ENCODE measurements at places on chromosomes 2 and 18.

DNA sequence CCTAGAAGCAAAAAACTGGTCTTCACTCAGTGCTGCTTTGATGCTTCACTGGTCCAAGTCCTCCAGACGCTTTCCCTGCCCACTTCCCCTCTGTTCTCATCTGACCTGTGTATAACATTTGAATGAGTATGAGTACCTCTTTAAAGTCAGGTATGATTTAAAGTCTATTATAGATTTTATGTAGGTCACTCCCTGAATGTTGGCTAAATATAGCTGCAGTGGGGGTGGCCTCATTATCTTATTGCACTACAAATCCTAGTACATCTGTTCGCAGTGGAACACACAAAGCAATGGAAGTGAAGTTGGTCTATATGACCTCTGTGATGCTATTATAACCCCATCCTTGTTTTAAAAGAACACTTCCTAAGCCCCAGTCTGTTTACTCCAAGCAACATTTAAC lies 33.2 kb downstream of the ARHGEF33 start:
- H3K27ac ChIP-seq, result no peak overlapping the region
- no peaks in the 10 kb centered on the region for H3K36me3 ChIP-seq
- no peak overlapping the region for H3K4me3 ChIP-seq
- DNase-seq, result no peak

GRCh38 chr2:98803405-98804264 lies 72.7 kb upstream of the MGAT4A start:
- no peak for DNase-seq
- H3K27me3 ChIP-seq, result peaks cover 3% of the 10 kb centered on the region
- peaks cover 12% of the 10 kb centered on the region for H3K4me1 ChIP-seq
- H3K4me3 ChIP-seq, result no peak overlapping the region
- no peaks in the 10 kb centered on the region for H3K36me3 ChIP-seq
- no peak overlapping the region for H3K27ac ChIP-seq

- H3K36me3 ChIP-seq, result no peaks in the 10 kb centered on the region
- no peak overlapping the region for H3K4me3 ChIP-seq
- DNase-seq, result no peak
- peaks cover 27% of the 10 kb centered on the region for H3K27me3 ChIP-seq
- no peak overlapping the region for H3K27ac ChIP-seq
Observed at GRCh38 chr2:223599640-223600380, 2.4 kb downstream of the SCG2 start.

DNA sequence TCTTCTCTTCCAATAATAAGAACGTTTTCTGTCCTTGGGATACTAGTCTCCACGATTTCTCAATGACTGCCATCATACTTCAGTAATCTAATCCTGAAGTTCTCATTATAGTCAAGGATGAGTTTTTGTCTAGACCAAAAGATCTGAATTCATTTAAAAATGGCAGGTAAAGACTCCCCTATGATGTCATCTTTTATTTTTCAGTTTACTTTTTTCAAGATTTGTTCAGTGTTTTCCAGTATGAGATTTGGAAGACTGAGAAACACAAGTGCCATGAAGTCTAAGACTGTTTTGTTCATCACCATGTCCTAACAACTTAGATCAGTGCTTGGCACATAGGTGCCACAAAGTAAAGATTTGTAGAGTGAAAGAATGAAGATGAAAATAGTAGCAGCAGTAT lies 35.8 kb upstream of the PPP4R3B start:
- no peak overlapping the region for H3K4me3 ChIP-seq
- H3K27me3 ChIP-seq, result no peaks in the 10 kb centered on the region
- no peak overlapping the region for H3K27ac ChIP-seq
- H3K36me3 ChIP-seq, result peaks cover 35% of the 10 kb centered on the region
- no peaks in the 10 kb centered on the region for H3K4me1 ChIP-seq

DNA sequence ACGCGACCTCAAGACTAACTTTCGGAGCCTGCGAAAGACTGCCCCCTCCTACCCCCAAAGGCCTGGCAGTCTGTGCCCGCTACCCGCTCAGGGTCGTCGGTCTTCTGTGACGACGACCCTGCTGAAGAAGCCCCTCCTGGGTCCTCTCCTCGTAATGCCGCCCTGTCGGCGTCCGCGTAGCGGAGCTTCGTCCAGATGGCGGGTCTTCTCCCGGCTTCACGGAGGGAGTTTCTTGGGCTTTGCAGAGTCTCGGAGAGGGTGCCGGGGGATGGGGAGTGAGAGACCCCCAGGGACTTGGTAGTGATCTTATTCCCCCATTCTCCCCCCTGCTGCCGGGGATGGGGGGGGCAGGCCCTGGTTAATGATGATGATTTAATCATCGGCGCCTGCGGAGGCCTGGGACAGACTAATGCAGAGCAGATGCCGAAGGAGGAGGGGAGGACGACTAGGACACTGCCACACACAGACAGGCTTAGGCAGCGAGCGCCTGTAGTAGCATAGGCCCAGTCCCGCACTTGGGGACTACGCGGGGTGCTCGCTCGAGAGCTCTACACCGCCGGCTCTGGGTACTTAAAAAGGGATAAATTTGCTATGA lies 528 bp upstream of the PCGF1 start:
- DNase-seq, result peak; percentile 66
- H3K36me3 ChIP-seq, result peaks cover 16% of the 10 kb centered on the region
- H3K27me3 ChIP-seq, result peaks cover 63% of the 10 kb centered on the region
- peak overlapping the region; percentile 96 for H3K4me3 ChIP-seq
- peaks cover 29% of the 10 kb centered on the region for H3K4me1 ChIP-seq

GRCh38 chr2:30266051-30266621 lies 34.8 kb downstream of the LBH start:
- no peak overlapping the region for H3K27ac ChIP-seq
- H3K36me3 ChIP-seq, result peaks cover under 1% of the 10 kb centered on the region
- H3K4me1 ChIP-seq, result no peaks in the 10 kb centered on the region
- H3K27me3 ChIP-seq, result no peaks in the 10 kb centered on the region
- H3K4me3 ChIP-seq, result no peak overlapping the region

- DNase-seq, result no peak
- H3K27ac ChIP-seq, result peak overlapping the region; percentile 79
- H3K27me3 ChIP-seq, result no peaks in the 10 kb centered on the region
Observed at GRCh38 chr2:3585261-3586109, 9.4 kb upstream of the COLEC11 start.

DNA sequence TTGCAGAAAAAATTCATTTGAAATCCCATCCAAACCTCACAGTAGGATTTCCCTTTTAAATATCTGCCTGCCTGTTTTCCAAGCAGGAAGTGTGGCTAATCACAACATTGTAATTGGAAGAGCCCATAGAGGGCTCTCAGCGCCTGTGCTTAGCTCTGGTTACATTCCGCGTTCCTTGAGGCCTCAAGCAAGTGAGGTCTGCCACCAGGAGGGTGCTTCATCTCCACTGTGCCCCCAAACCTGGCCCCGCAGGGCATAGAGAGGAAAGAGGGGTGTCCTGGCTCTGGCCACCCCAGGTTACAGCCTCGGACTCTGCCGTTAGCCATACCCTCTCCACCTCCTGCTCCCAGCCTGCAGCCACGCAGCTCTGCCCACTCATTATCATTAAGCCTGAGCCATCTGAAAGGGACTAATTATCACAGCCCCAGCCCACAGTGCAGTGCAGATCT lies 214.8 kb downstream of the SP3 start:
- no peaks in the 10 kb centered on the region for H3K27me3 ChIP-seq
- H3K4me3 ChIP-seq, result no peak overlapping the region
- H3K4me1 ChIP-seq, result peaks cover 22% of the 10 kb centered on the region
- DNase-seq, result no peak

- DNase-seq, result no peak
- H3K4me1 ChIP-seq, result no peaks in the 10 kb centered on the region
- no peak overlapping the region for H3K27ac ChIP-seq
- no peaks in the 10 kb centered on the region for H3K27me3 ChIP-seq
Observed at GRCh38 chr18:49901862-49902340, 88.6 kb upstream of the ACAA2 start.

GRCh38 chr2:23513872-23514793 lies 129.2 kb downstream of the KLHL29 start:
- H3K27me3 ChIP-seq, result peaks cover 10% of the 10 kb centered on the region
- H3K4me1 ChIP-seq, result peaks cover 32% of the 10 kb centered on the region
- H3K4me3 ChIP-seq, result no peak overlapping the region

DNA sequence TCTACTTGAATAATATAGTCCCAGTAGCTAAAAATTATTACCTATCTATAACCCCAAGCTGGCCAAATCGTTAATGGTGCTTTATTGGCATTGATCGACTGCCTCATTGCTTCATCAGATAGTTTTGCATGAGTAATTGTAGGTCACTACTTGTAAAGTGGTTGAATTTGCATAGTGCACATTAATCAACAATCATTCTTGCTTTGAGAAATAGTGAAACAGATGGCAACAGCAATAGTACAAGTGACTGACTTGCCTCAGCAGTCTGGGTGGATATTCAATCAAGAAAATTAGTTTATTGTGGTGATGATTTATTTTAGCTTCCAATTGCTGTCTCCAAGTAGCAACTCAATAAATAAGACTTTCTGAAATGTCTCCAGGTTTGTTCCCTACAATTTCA lies 117.8 kb upstream of the NRXN1 start:
- H3K27me3 ChIP-seq, result no peaks in the 10 kb centered on the region
- no peaks in the 10 kb centered on the region for H3K36me3 ChIP-seq
- H3K4me1 ChIP-seq, result no peaks in the 10 kb centered on the region
- H3K27ac ChIP-seq, result no peak overlapping the region

DNA sequence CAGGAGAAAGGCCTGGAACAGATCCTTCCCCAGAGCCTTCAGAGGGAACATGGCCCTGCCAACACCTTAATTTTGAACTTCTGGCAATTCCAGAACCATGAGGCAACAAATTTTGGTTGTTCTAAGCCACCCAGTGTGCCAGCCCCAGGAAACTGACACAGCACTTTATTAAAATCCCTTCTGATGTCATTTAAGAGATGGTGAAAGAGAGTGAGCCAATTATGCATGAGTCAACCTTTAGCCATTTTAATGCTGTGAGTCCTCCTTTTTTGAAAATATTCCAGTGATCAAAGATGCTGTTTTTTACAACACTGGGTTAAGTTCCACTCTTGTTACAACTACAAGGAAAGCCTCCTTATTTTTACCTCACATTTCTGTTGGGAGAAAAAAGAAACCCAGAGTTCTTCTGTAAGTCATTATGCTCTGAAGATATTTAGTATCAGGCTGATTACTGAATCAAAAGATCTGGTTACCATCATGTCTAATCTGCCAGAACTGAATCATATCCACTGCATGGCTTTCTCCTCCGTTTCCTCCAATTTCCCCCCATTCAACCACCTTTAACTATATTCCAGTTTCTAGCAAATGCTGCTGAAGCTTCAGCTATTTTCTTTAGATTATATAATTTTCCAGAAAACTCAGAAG lies 235.4 kb downstream of the TXNL1 start:
- H3K36me3 ChIP-seq, result no peaks in the 10 kb centered on the region
- H3K27me3 ChIP-seq, result no peaks in the 10 kb centered on the region
- no peak overlapping the region for H3K27ac ChIP-seq
- DNase-seq, result no peak
- H3K4me3 ChIP-seq, result no peak overlapping the region

- no peaks in the 10 kb centered on the region for H3K36me3 ChIP-seq
- H3K4me1 ChIP-seq, result peaks cover 7% of the 10 kb centered on the region
- H3K27ac ChIP-seq, result no peak overlapping the region
- no peak overlapping the region for H3K4me3 ChIP-seq
- DNase-seq, result no peak
Observed at GRCh38 chr2:157441072-157441454, 2.8 kb downstream of the CYTIP start.

- H3K27me3 ChIP-seq, result peaks cover 14% of the 10 kb centered on the region
- no peaks in the 10 kb centered on the region for H3K36me3 ChIP-seq
- no peak overlapping the region for H3K27ac ChIP-seq
- H3K4me3 ChIP-seq, result no peak overlapping the region
- no peak for DNase-seq
Observed at GRCh38 chr2:57516698-57517340, 529.8 kb upstream of the VRK2 start.

DNA sequence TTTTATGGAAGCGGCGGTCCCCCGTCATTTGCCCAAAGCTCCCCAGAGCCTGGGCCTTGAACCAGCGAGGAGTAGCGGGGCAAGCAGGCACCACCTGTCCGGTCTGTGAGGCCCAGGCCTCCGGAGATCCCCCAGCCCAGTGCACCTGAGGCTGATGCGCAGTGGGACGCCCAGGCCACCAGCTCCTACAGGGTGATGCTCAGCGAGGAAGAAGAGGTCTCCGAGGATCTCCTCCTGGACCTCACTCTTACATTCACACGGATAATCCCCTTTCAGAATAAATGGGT lies 220.2 kb downstream of the NDUFA10 start:
- no peak overlapping the region for H3K4me3 ChIP-seq
- H3K4me1 ChIP-seq, result no peaks in the 10 kb centered on the region
- DNase-seq, result no peak
- no peaks in the 10 kb centered on the region for H3K36me3 ChIP-seq
- H3K27me3 ChIP-seq, result peaks cover 35% of the 10 kb centered on the region

DNA sequence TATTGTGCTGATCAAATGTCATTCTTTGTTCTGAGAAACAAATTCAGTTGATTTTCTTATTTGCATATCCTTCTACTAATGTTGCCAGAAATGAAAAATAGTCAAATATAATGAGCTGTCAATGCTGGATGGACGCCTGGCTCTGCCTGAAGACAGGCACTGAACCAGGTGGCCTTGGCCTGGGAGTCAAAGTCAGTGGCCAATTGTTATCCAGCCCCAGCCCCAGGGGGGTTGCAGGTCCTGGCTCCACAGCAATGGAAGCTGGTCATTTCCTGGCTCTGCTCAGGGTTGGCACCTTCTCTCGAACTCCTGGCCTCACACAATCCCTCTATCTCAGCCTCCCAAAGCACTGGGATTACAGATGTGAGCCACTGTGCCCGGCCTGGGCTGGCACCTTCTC lies 176.8 kb upstream of the GLI2 start:
- peaks cover 20% of the 10 kb centered on the region for H3K27me3 ChIP-seq
- no peak overlapping the region for H3K4me3 ChIP-seq
- H3K27ac ChIP-seq, result no peak overlapping the region
- DNase-seq, result no peak
- peaks cover 2% of the 10 kb centered on the region for H3K4me1 ChIP-seq

DNA sequence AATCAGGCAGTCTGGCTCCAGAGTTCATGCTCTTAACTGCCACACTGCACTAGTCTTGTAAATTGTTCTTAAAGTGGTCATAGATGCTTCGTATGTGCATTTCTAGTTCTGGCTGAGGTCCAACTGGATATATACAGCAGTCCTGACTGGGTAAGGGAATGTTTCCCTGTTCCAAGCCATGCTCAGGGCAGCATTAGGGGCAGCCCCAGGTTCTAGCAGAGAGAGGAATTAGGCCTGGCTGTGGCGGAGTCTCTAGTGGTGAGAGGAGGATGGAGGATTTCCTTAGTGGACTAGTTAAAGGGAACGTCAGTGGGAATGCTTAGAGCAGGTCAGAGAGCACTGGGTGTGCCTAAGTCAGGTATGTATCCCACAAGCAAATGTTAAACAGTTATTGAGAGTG lies 28.0 kb downstream of the UBE2E3 start:
- no peak overlapping the region for H3K4me3 ChIP-seq
- peaks cover 25% of the 10 kb centered on the region for H3K4me1 ChIP-seq
- no peak for DNase-seq
- H3K27me3 ChIP-seq, result no peaks in the 10 kb centered on the region

All from mesothelial cell of epicardium (in vitro differentiated cells).